ENCODE measurements at places on chromosomes 2 and 18.

GRCh38 chr2:3466966-3467365 lies 52.4 kb downstream of the ADI1 start:
- no peak for DNase-seq

- peak; percentile 35 for DNase-seq
Measured at GRCh38 chr2:161576421-161576820, 47.8 kb upstream of the SLC4A10 start.

GRCh38 chr2:41572154-41572553 lies 475.7 kb upstream of the PKDCC start:
- DNase-seq: no peak

- DNase-seq: no peak
Measured at GRCh38 chr2:239295377-239296019, 105.3 kb downstream of the HDAC4 start.

DNA sequence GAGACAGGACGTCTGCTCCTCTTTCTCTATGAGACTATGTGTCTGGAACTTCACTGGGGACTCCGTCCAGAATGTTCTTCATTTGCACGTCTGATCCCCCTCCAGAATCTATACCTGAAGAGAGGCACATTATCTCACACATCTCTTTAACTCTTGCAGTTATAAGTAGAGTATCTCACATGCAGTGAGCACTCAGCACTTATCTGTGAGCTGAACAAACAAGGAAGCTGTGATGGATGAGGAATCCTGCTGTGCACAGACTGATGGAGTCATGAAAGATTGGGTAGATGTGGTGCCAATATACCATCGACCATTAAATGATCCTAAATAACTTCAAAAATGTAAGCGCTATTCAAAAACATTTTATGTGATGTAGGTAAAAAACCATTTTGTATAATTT lies 888.3 kb upstream of the CELF4 start:
- DNase-seq: no peak

GRCh38 chr2:10120877-10121574 lies 1.5 kb upstream of the RRM2 start:
- DNase-seq: peak; percentile 85

DNA sequence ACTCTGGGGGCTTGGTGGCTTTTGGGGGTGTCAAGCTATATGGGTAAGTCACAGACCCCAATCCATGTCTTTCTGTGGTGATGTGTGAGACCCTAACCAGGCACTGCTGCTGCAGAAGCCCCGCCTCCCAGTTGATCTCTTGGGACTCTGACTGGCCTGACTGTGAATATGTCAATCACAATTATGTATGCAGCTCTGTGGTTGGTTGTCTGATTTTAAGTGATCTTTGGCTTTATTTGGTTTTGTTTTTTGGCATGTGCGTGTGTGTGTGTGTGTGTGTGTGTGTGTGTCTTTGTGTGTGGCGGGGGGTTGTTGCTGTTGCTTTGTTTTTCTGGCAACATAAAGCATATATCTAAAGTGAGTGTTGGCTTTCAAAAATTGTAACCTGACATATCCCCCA lies 78.5 kb upstream of the GLS start:
- no peak for DNase-seq

DNA sequence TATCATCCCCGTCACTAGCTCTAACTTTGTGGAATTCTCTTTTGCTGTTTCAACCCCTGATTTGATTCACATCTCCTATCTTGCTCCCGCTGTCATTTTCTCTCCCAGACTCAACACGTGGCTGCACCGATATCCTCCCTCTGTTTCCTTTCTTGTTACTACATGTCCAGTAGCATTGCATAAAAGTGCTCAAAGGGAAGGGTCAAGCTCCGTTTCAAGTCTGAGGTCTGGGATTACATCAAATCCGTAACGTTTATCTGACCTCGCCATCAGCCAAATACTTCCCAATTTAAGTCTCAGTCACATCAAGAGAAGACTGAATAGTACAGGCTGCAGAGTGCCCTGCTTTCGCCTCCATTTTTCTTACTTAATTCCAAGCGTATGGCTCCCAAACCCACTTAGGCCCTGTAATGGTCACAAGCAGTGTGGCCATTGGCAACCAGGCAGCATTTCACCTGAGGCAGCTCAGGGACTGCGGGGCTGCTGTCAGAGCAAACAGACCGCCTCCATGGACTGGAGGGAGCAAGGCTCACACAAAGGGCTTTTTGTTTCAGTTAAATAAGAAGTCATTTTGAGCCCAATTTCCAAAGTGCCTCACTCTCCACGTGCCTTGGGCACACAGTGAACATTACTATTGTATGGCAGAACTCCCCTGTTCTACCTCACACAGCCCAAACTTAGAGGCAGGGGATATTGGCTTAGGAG lies 217.8 kb downstream of the BCL11A start:
- DNase-seq: no peak
